ENCODE measurements at places on chromosomes 16 and 17. TPM values are rescaled to one million over a fixed set of nuclear protein-coding genes. Genes with fewer than 3 reads are reported as not detected.

- no peaks in the 10 kb centered on the region for H3K36me3 ChIP-seq
- peaks cover 2% of the 10 kb centered on the region for H3K27me3 ChIP-seq
- DNase-seq = no peak
- no peak within 1 kb of the TSS for H3K27ac ChIP-seq
- peak within 1 kb of the TSS; percentile 64 for H3K4me3 ChIP-seq
Measured at GRCh38 chr16:89575247-89576152, at the start of gene CPNE7. TSS of gene CPNE7 (plus strand) at chr16:89575758. CDS start at chr16:89575898, 140 bp downstream.

The SGCA gene
- total RNA-seq = not detected

The SNX20 gene
- 77.9 TPM for total RNA-seq

The NOD2 gene
- 2.9 TPM for total RNA-seq

The MYH8 gene
- total RNA-seq = not detected

DNA sequence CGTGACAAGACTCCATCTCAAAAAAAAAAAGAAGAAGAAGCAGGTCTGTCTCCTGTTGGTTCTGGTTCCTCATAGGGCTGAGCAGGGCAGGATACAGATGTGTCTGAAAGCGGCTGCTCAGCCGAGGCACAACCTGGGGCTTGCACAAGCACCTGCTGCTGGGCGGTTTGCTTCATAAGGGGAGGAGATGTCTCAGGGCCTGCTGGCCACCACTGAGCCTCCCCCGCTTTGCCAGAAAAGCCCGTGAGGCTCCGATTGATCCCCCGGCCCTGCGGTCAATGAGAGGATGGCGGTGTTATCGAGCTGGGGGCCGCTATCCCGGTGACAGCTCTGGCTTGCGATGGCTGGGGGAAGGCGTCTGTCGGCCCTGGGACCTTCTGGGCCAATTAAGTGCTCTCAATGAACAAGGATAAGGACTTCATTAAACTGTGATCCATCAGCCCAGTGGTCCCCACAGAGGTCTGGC lies 162.0 kb downstream of the SDK2 start:
- no peak overlapping the region for H3K27ac ChIP-seq
- no peaks in the 10 kb centered on the region for H3K4me1 ChIP-seq
- no peak overlapping the region for H3K4me3 ChIP-seq
- H3K27me3 ChIP-seq = no peaks in the 10 kb centered on the region

- no peak for DNase-seq
- H3K4me1 ChIP-seq = peaks cover 56% of the 10 kb centered on the region
- H3K36me3 ChIP-seq = no peaks in the 10 kb centered on the region
- no peak overlapping the region for H3K4me3 ChIP-seq
- peak overlapping the region; percentile 54 for H3K27ac ChIP-seq
Measured at GRCh38 chr16:49462362-49462988, 88.9 kb downstream of the C16orf78 start.

The MAP2K6 gene
- 25.1 TPM for total RNA-seq

- H3K27me3 ChIP-seq = no peaks in the 10 kb centered on the region
- no peak overlapping the region for H3K27ac ChIP-seq
- H3K4me1 ChIP-seq = peaks cover 27% of the 10 kb centered on the region
- peaks cover 6% of the 10 kb centered on the region for H3K36me3 ChIP-seq
- H3K4me3 ChIP-seq = no peak overlapping the region
Measured at GRCh38 chr17:45436161-45436560, 3.5 kb upstream of the ARHGAP27 start.

The FBF1 gene
- 41.5 TPM for total RNA-seq

DNA sequence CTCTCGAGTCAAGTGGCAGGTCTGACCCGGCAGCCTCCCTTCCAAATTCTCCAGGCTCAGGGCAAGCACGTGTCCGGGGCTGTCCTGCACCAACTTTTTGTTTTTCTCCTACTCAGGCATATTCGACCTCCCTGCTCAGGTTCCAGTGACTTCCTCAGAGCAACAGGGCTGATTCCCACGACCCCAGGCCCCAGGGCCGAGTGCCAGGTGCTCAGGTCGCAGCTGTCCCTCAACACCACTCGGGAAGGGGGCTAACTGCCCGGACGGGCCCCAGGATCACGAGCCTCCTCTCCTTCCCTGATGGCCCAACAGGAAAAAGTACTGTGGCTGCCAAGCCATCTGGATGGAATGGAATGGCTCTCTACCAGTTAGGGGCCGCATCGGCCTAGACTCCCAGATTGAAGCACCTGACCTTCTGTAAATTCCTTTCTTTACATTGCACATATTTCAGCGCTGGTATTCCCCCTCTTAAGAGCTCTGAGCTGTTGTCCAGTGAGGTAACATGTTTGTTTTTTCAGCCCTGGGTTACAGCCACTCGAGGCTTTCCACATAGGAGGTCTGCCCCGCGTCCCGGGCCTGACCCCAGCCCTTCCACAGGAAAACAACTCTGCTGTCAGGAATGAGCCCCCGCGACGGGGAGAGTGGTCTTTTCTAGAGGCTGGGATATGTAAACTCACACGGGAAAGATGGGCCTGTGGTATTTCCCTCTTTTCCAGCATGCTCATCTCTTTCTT lies 25.0 kb downstream of the NXN start:
- H3K4me3 ChIP-seq = no peak overlapping the region
- H3K36me3 ChIP-seq = no peaks in the 10 kb centered on the region
- no peak for DNase-seq

The RUNDC3A gene
- 0.41 TPM for total RNA-seq

- H3K4me1 ChIP-seq = no peaks in the 10 kb centered on the region
- no peak overlapping the region for H3K4me3 ChIP-seq
- no peak overlapping the region for H3K27ac ChIP-seq
- no peaks in the 10 kb centered on the region for H3K27me3 ChIP-seq
- no peak for DNase-seq
Measured at GRCh38 chr16:23140107-23140506, 9.1 kb downstream of the USP31 start.

The NUP93 gene
- total RNA-seq = 52.6 TPM

DNA sequence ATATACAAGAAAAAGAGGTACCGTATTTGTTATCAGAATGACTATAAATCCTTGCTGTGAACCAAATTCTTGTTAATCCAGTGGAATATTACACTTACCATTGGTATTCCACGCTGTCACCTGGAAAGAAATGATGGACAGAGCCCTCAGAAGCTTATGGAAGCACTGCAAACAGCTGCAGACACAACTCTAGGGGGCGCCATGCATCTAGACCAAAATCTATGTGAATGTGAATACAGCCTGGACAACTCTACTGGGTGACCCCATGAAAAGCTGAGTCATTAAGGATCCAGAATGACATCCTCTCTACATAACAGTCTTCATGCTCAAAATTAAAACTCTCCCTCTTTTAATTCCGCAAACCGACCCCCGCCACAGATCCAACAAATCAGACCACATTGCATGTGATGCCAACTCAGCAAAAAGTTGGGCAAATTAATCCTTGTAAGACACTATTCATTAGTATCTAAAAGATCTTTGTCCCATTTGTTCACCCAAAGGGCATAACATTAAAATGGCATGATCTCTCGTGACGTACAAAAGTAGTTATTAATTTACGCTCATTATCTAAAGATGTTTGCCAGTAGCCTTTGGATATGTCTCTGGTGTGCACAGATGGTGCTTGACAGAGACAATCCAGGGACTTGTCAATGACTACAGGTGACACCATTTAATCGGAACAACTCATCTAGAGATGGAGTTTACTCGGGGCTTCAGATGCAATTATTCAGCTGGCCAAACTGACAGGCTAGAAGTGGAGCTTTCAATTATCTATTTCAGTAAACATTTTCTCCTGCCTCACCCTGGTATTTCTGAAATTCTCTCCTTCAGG lies 552.7 kb upstream of the PSMD7 start:
- no peak for DNase-seq
- no peaks in the 10 kb centered on the region for H3K4me1 ChIP-seq
- H3K27ac ChIP-seq = no peak overlapping the region
- H3K27me3 ChIP-seq = no peaks in the 10 kb centered on the region
- H3K4me3 ChIP-seq = no peak overlapping the region

- H3K27me3 ChIP-seq = no peaks in the 10 kb centered on the region
- H3K36me3 ChIP-seq = no peaks in the 10 kb centered on the region
- H3K4me3 ChIP-seq = no peak overlapping the region
Measured at GRCh38 chr16:9791556-9791955, 390.7 kb downstream of the GRIN2A start.

- H3K27me3 ChIP-seq = no peaks in the 10 kb centered on the region
- DNase-seq = no peak
- no peaks in the 10 kb centered on the region for H3K4me1 ChIP-seq
- no peak overlapping the region for H3K27ac ChIP-seq
- H3K36me3 ChIP-seq = no peaks in the 10 kb centered on the region
Measured at GRCh38 chr17:11545002-11545401, 53.3 kb upstream of the DNAH9 start.

DNA sequence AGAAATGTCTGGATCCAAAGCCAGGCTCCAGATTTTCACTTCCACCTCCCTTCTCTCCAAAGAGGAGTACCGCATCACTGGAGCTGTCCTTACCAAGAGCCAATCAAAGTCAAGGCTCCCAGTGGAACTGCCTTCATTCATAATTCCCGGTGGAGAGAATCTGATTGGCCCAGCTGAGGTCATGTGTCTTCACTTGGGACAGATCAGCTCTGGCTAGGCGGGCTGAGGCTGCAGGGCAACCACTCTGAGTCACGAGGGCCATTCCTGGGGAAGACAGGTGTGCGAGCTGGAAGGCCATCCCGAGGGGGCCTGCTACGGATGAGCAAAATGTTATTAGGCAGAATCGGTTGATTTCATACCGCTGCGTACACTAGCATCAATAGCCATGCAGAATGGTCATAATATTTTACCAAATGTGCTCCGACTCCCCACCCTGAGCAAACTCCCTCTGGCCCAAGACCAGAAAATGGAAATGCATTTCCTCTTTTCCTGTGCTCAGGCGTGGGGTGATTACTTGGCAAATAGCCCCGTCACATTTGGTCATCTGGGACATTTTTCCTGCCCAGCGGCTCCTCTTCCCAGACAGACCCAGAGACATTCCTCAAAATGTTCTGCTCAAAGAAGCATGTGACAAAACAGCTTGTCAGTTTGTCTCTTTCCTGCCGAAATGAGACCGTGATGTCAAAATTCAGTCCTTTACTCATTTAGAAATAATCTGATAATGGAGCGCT lies 111.1 kb downstream of the AIPL1 start:
- H3K36me3 ChIP-seq = no peaks in the 10 kb centered on the region
- peaks cover 16% of the 10 kb centered on the region for H3K27me3 ChIP-seq
- H3K27ac ChIP-seq = no peak overlapping the region
- DNase-seq = no peak
- H3K4me3 ChIP-seq = no peak overlapping the region

DNA sequence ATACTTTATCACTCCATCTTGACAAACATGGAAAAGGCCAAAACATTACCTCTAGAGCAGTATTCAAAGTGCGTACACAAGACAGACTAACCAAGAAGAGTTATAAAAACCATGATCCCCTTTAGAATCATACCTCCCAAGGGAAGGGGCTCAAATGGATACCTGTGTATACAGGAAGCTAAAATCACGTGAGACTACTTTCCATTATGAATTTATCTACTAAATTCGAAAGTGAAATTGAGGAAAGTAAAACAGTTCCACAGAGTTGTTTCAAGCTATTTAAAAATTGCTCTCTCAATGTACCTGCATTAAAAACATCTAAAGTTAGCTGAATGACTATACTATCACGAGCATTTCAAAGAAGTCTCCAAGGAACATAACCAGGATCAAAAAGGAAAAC lies 32.7 kb downstream of the AP1G1 start:
- peaks cover 13% of the 10 kb centered on the region for H3K4me1 ChIP-seq
- peaks cover 41% of the 10 kb centered on the region for H3K36me3 ChIP-seq
- no peak overlapping the region for H3K4me3 ChIP-seq
- no peak for DNase-seq
- peak overlapping the region; percentile 47 for H3K27ac ChIP-seq

The NPIPA5 gene
- total RNA-seq = 3.5 TPM

GRCh38 chr17:9890124-9890523 lies 14.9 kb downstream of the RCVRN start:
- no peak overlapping the region for H3K27ac ChIP-seq
- H3K27me3 ChIP-seq = peaks cover 15% of the 10 kb centered on the region
- H3K4me1 ChIP-seq = no peaks in the 10 kb centered on the region
- no peak overlapping the region for H3K4me3 ChIP-seq

GRCh38 chr16:82792693-82793092 lies 165.9 kb downstream of the CDH13 start:
- no peak for DNase-seq
- no peak overlapping the region for H3K27ac ChIP-seq
- no peaks in the 10 kb centered on the region for H3K27me3 ChIP-seq
- H3K4me3 ChIP-seq = no peak overlapping the region
- no peaks in the 10 kb centered on the region for H3K36me3 ChIP-seq
- H3K4me1 ChIP-seq = no peaks in the 10 kb centered on the region

- no peaks in the 10 kb centered on the region for H3K36me3 ChIP-seq
- no peak for DNase-seq
- no peaks in the 10 kb centered on the region for H3K27me3 ChIP-seq
- H3K27ac ChIP-seq = no peak overlapping the region
- H3K4me3 ChIP-seq = no peak overlapping the region
Measured at GRCh38 chr17:72970246-72970645, 122.2 kb downstream of the SLC39A11 start.

The SNAI3 gene
- 19.1 TPM for total RNA-seq

The TBC1D26 gene
- not detected for total RNA-seq

The CTRB2 gene
- total RNA-seq = 15.1 TPM

DNA sequence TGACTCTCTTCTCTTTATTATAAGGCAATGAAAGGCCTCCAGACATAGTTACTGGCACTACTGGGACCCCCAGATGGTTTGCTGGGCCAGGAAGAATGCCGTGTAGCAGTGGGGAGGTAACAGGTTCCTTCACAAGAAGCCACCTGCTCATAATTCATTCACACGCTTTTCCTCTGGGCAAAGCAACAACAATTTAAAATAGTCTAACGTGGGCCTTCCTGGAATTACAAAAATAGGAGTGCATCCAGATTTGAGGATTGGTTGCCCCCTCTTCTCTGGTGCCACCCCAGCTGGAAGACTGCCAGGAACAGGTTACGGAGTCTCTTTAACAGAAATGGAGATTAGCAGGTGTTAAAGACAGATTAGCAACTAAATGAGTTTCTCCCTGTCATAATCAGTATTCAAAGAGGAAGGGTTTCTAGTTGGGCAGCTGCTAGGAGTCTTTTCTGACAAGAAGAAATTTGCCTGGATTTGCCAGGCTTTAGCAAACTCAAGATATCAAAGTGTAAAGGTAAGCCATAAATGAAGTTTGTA lies 409.6 kb downstream of the NPIPA8 start:
- no peaks in the 10 kb centered on the region for H3K4me1 ChIP-seq
- DNase-seq = no peak
- H3K27me3 ChIP-seq = no peaks in the 10 kb centered on the region
- no peak overlapping the region for H3K27ac ChIP-seq

GRCh38 chr17:82097184-82097918 lies 685 bp downstream of the FASN start:
- no peak for DNase-seq
- H3K27me3 ChIP-seq = no peaks in the 10 kb centered on the region
- H3K4me3 ChIP-seq = peak overlapping the region; percentile 45
- peak overlapping the region; percentile 7 for H3K27ac ChIP-seq
- H3K4me1 ChIP-seq = peaks cover 10% of the 10 kb centered on the region

- DNase-seq = no peak
- H3K27ac ChIP-seq = no peak overlapping the region
- H3K4me1 ChIP-seq = no peaks in the 10 kb centered on the region
- H3K36me3 ChIP-seq = no peaks in the 10 kb centered on the region
- H3K27me3 ChIP-seq = no peaks in the 10 kb centered on the region
Measured at GRCh38 chr16:12833926-12834325, 30.2 kb upstream of the CPPED1 start.

GRCh38 chr17:50541716-50542688 lies 5.0 kb upstream of the SPATA20 start:
- peak; percentile 64 for DNase-seq
- H3K27me3 ChIP-seq = peaks cover 41% of the 10 kb centered on the region
- H3K4me3 ChIP-seq = peak overlapping the region; percentile 61
- H3K36me3 ChIP-seq = no peaks in the 10 kb centered on the region
- peaks cover 27% of the 10 kb centered on the region for H3K4me1 ChIP-seq
- peak overlapping the region; percentile 25 for H3K27ac ChIP-seq
